ENCODE measurements at places on chromosomes 16 and 17.
A peak's percentile ranks its signal among the peaks of the same experiment; 100 is the strongest.

GRCh38 chr17:2094891-2095535 lies 40.1 kb downstream of the HIC1 start:
- no peak for DNase-seq

- no peak for DNase-seq
Observed at GRCh38 chr16:27434141-27435051, 32.4 kb downstream of the IL21R start.

GRCh38 chr16:28534542-28535373 lies 4.0 kb downstream of the NUPR1 start:
- no peak for DNase-seq

DNA sequence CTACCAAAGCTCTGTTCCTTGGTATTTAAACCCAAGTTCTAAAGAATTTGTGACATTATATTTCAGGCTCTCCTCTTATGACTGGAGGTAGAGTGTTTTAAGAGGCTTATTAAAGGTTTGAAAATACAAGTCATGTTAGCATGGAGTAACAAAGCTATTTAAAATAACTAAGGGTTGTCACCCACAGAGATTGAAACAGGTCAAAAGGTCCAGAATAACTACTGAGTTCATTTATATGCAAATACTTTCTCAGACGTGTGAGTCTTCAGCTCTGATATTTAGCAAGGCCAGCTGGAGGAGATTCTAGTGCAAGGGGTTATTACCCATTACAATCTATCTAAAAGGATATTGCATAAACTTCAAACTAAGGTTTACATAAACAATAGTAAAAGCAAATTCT lies 1538.8 kb upstream of the CDH8 start:
- DNase-seq: no peak

- DNase-seq: peak; percentile 19
Observed at GRCh38 chr17:42133461-42134041, 10.9 kb downstream of the HSPB9 start.

- no peak for DNase-seq
Observed at GRCh38 chr17:17359271-17359670, 56.1 kb downstream of the NT5M start.

- DNase-seq: peak; percentile 58
Observed at GRCh38 chr16:30032083-30032819, 1.2 kb upstream of the TLCD3B start.

- no peak for DNase-seq
Observed at GRCh38 chr17:19388791-19389785, 2.1 kb upstream of the MFAP4 start.

DNA sequence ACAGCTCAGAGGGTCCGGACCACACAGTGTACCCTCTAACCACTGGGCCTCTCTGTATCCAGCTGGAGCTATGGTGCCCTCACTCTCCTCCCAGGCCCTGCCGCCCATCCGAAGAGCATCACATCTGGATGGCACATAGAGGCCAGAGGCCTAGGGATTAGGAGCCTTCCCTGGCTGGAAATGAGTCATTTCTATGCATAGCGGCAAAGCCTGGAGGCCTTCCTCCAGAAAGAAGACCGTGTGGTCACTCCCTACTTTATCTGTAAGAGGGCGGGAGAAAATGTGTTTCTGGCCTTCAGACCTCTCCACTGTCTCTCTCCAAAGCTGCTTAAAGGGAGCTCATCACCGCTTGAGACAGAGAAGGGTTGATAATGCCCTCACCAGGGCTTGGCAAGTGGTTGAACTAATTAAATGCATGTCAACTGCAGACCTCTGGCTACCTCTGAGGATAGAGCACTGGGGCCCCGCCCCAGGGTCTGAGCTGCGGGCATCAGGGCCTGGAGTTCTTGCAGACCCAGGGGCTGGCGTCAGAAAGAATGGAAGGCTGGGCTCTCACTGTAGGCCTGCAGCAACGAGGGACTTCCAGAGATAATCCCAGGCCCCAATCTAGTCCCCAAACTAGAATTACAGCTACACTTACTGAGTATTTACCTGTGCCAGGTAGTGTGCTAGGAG lies 122.2 kb downstream of the IRX5 start:
- no peak for DNase-seq

DNA sequence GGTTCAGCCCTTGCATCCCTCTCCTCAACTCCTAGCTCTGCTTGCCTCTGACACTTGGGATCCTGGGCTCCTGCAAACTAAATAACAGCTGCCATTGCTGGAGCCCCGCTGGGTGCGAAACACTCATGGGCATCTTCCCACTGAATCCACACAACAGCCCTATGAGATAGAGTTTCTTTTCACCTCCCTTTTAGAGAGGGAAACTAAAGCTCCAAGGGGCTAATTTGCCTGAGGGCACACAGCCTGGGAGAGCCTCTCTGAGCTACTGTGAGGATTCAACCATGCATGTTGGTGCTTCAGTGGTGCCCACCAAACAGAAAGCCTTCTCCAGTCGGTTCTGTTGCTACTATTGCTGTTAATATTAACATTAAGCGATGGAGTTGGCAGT lies 4.0 kb downstream of the ACBD4 start:
- DNase-seq: no peak

GRCh38 chr17:46179375-46179999 lies 13.7 kb downstream of the KANSL1 start:
- DNase-seq: no peak

GRCh38 chr17:3802461-3803307 lies 1.7 kb upstream of the ITGAE start:
- DNase-seq: no peak

GRCh38 chr17:50672831-50673551 lies 34.7 kb downstream of the ANKRD40 start:
- no peak for DNase-seq

- DNase-seq: no peak
Observed at GRCh38 chr17:82457073-82457928, 1.2 kb upstream of the NARF start.

- no peak for DNase-seq
Observed at GRCh38 chr16:14071576-14072271, 605 bp downstream of the MRTFB start.

- DNase-seq: no peak
Observed at GRCh38 chr16:14364386-14365199, 265.5 kb downstream of the PARN start.

DNA sequence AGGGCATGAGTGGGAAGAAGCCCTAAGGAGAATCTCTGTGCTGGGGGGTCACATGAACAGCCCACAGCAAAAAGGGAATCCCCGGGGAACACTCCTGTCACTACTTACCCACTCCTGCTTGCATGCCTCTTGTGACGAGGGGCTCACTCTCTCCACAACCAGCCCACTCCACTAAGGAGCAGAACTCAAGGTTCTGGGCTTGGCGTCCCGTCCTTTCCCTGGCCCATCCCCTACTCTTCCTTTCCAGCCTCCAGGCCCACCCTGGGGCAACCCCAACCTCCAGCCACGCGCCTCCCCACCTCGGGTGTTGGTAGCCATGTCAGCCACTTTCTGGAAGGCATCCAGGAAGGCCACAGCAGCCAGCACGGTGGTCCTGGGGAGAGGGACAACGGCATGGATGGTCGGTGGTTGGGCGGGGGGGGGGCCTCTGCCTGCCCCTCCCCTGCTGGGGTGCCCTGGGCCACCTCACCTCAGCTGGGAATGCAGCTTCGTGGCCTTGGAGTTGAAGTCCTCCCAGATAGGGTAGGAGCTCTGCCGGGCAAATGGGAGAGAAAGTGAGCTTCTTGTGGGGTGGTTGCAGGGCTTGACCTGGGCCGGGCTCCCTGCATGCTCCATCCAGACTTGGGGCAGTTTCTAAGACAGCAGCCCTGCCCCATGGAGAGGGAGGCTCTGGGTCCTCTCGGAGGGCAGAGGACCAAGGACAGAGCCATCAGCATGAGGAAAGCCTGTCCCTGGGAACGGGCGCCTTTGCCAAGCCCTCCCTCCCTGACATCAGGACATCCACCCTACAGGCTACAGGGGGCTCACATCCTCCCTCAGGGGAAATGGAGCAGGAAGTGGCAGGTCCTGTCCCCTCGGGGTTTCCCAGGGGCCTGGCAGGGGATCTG lies 5.1 kb downstream of the MTSS2 start:
- DNase-seq: no peak

- no peak for DNase-seq
Observed at GRCh38 chr17:56431736-56432135, 161.8 kb upstream of the NOG start.

- DNase-seq: no peak
Observed at GRCh38 chr16:66416939-66417700, 10.0 kb upstream of the BEAN1 start.

DNA sequence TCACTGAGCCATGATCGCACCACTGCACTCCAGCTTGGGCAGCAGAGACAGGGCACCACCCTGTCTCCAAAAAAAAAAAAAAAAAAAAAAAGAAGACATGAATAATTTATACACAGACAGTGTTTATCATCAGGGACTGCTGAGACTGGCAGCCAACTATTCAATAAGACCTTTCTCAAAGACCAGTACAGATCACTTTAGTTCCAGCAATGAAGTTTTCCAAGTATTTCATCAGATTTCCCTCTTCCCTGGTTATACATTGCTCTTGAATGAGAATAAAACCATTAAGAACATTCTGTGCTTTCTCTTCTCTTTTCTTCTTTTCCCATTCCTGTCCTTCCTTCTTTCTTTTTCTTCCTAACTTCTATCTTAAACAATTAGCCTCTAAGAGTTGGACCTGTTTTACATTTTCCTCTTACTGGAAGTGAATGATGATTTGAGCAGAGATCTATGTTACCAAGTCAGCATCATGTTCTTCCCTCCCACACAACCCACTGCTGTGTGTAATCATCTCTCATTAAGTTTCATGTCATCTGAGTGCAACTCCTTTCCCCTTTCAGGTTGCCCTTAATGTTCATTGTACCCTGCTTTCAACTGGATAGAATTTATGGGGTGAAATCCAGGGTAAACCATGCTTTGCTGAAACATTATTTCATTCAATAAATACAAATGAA lies 35.9 kb upstream of the SMIM36 start:
- DNase-seq: no peak

GRCh38 chr17:82881900-82882714 lies 42.3 kb upstream of the ZNF750 start:
- DNase-seq: no peak

GRCh38 chr17:45132572-45133463 lies 503 bp upstream of the PLCD3 start:
- peak; percentile 60 for DNase-seq

- DNase-seq: no peak
Observed at GRCh38 chr17:41563607-41564170, 8.2 kb downstream of the KRT9 start.

DNA sequence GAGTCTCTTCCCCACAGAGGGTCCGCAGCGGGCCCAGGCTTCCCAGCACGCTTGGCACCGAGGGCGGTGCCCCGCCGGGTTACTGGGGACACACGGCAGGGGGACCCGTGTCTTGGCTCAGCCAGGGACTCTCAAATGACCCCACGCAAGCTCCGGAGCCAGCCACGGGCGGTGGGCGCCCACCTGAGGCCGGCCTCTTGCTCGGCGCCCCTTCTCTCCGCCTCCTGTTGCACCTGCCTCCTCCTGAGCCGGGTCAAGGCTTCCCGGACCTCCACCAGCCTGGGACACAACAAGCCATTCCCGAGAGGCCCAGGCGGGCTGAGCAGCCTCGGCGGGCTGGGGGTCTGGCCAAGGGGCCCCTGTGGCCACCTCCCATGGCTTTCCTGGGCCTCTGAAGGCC lies 1.7 kb downstream of the CCDC154 start:
- no peak for DNase-seq

- DNase-seq: no peak
Observed at GRCh38 chr17:69909389-69909788, 165.6 kb upstream of the KCNJ16 start.

- no peak for DNase-seq
Observed at GRCh38 chr16:71282943-71283342, 6.3 kb downstream of the CMTR2 start.

DNA sequence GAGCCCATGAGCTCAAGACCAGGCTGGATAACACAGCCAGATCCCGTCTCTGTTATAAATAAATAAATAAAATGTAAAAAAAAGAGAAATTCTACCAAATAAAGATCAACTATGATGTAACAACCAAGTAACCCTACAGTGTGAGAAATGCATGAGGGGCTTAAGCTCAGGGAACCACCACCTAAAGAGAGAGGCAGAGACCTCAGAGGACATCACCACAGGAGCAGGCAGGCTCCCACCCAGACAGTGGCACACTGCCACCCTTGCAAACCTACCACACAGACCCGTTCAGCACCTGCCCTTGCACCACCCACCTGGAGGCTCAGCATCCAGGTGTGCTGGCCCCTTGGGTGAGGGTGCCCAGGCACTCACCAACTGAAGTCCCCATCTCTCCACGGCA lies 45.6 kb downstream of the ANKRD11 start:
- DNase-seq: no peak

DNA sequence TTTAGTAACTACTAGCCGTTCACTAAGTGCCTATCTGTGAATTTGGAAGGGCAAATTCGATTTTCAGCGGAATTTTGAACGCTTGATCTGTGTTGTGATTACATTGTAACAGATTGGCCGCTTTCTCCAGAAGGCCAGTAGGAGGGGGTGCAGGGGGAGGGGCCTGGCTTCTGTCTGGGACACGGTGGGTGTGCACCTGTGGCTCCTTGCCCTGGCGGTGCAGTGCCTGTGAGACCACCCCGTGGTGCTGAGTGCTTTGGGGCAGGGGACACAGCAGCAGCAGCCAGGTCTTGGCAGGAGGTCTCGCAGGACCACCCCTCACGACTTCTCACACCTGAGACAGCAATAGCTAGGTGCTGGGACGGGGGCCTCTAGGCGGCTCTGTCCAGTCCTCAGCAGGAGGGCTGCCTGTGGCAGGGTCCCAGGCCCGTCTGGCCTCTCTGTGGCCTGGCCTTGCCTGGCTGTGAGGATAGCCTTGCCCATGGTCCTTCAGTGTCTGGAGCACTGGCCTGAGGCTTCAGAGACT lies 1.8 kb downstream of the UBE2I start:
- DNase-seq: no peak

GRCh38 chr17:38591759-38592241 lies 14.0 kb downstream of the SRCIN1 start:
- DNase-seq: no peak

GRCh38 chr17:49556223-49556943 lies 19.3 kb upstream of the NXPH3 start:
- peak; percentile 74 for DNase-seq

DNA sequence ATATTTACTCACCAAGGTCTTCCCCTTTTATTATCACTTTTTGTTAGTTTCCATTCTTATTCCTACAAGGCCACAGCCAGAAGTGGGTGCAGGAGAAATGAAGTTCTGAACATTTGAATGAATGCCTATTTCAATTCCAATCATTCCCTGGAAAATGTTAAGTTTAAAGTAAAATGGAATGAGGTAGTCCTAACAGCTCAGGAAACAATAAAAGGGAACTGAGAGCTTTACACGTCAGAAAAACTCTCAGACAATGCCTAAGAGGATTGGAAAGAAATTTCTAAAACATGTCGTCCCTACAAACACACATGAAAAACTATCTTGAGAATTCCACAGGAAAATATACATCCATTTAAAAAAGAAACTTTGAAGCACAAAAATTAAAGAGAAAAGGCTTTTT lies 238.8 kb downstream of the STX8 start:
- DNase-seq: no peak

DNA sequence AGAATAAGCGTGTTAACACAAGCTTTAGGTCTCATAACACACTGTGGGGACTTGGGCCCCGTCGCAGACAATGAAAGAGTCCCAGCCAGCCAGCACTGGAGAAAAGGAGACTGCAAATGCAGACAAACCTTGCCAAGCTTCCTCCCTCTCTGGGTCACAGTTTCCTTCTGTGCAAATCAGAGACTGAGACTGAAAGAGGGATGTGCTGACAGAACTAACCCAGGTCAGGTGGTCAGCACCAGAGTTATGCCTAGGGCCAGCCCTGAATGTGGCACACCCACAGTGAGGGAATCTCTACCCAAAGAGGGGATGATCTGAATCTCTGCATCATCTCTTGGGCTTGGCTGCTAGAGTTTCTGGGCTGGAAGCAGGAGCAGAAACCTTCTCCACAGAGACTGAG lies 282.3 kb upstream of the CCL2 start:
- DNase-seq: no peak
